ENCODE measurements at places on chromosomes 12 and 14. TPM values are rescaled to one million over a fixed set of nuclear protein-coding genes. Genes with fewer than 3 reads are reported as not detected.

MYO1H gene
- polyA plus RNA-seq, result 0.28 TPM

FAM90A1 gene
- 0.19 TPM for polyA plus RNA-seq

C1S gene
- 36.4 TPM for polyA plus RNA-seq

ATP5MC2 gene
- 598 TPM for polyA plus RNA-seq

ACRBP gene
- 0.34 TPM for polyA plus RNA-seq

MUCL1 gene
- polyA plus RNA-seq, result not detected

ZDHHC22 gene
- not detected for polyA plus RNA-seq

SLC17A8 gene
- not detected for polyA plus RNA-seq

CPNE8 gene
- polyA plus RNA-seq, result 4.5 TPM

PRB2 gene
- polyA plus RNA-seq, result not detected

FAM222A gene
- polyA plus RNA-seq, result 4.1 TPM

HOXC11 gene
- not detected for polyA plus RNA-seq

BEGAIN gene
- 0.24 TPM for polyA plus RNA-seq

ALDH2 gene
- polyA plus RNA-seq, result 135 TPM

AMDHD1 gene
- 0.72 TPM for polyA plus RNA-seq

RASSF8 gene
- 5.2 TPM for polyA plus RNA-seq

NGB gene
- not detected for polyA plus RNA-seq

PRH2 gene
- not detected for polyA plus RNA-seq

ACSS3 gene
- 8.6 TPM for polyA plus RNA-seq

HRK gene
- polyA plus RNA-seq, result 0.03 TPM

HPD gene
- 0.55 TPM for polyA plus RNA-seq

TUNAR gene
- polyA plus RNA-seq, result not detected

IL26 gene
- polyA plus RNA-seq, result not detected

SYCP3 gene
- polyA plus RNA-seq, result 0.04 TPM

PROX2 gene
- polyA plus RNA-seq, result not detected

DNAAF2 gene
- 6.7 TPM for polyA plus RNA-seq

AQP2 gene
- not detected for polyA plus RNA-seq

HCAR3 gene
- polyA plus RNA-seq, result not detected

PRPF40B gene
- 12.0 TPM for polyA plus RNA-seq

HVCN1 gene
- polyA plus RNA-seq, result 13.6 TPM

NXPH4 gene
- 2.3 TPM for polyA plus RNA-seq

PGAM5 gene
- 31.8 TPM for polyA plus RNA-seq

TAMALIN gene
- polyA plus RNA-seq, result 17.8 TPM

LBHD2 gene
- 0.19 TPM for polyA plus RNA-seq

SERPINA4 gene
- polyA plus RNA-seq, result not detected

AACS gene
- 7.4 TPM for polyA plus RNA-seq

Measured in heart left ventricle (tissue), 16 donors.